ENCODE measurements at places on chromosomes 2 and 18.

DNA sequence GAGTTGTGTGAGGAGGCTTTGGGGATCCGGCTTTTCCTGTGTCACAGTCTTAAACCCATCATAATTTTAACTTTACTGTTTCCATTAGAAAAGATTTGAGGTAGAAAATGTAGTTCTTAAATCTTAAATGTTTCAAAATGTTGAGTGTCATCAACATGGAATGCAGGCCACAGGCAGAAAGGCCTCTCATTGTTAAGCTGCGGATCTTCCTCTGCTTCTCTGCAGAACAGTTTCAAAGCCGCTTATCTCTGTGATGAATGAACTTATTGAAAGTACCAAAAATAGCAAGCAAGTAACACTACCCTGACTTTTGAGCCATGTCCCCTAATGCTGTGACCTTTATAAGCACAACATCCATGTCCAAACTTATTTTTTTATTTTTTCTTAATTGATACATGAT lies 1645.8 kb downstream of the DPP10 start:
- no peak for DNase-seq

DNA sequence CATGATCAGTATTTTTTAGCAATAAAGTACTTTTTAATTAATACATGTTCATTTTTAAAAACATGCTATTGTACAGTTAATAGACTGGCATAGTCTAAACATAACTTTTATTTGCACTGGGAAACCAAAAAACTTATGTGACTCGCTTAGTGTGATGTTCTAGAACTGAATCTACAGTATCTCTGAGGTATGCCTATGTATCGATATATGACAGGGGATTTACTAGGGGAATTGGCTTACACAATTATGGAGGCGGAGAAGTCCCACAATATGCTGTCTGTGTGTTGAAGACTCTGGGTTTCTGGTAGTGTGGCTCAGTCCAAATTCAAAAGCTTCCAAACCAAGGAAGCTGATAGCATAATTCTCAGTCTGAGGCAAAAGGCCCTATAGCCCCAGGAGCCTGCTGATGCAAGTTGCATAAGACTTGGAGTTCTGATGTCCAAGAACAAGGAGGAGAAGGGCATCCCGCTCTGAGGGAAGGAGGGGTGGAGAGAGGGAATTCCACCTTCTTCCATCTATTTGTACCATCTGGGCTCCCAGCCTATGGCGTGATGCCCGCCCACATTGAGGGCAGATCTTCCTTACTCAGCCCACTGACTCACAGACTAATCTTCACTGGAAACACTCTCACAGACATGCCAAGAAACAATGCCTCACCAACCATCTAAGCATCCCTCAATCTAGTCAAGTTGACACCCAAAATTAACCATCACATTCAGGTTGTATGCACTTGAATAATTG lies 27.5 kb downstream of the ZNF638 start:
- DNase-seq: no peak

- DNase-seq: no peak
These were observed 148.4 kb upstream of the TWIST2 start for GRCh38 chr2:238699307-238700116.

DNA sequence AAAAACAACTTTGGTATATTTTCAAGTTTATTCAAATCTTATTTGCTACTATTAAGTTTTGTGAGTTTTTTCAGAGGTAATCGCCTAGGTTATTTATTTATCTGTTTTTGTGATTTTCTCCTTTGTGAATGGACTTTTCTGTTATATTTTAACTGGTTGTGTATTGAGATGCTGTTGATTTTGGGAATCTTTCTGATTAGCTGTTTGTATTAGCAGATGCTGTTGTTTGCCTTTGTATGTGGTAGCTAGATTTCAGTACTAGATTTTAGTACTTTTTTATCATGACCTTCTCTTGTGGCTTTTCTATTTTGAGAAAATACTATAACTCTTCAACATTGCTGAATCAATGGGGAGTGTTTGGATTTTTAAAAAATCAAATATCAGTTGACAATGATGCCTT lies 42.4 kb downstream of the TSHZ1 start:
- DNase-seq: no peak

DNA sequence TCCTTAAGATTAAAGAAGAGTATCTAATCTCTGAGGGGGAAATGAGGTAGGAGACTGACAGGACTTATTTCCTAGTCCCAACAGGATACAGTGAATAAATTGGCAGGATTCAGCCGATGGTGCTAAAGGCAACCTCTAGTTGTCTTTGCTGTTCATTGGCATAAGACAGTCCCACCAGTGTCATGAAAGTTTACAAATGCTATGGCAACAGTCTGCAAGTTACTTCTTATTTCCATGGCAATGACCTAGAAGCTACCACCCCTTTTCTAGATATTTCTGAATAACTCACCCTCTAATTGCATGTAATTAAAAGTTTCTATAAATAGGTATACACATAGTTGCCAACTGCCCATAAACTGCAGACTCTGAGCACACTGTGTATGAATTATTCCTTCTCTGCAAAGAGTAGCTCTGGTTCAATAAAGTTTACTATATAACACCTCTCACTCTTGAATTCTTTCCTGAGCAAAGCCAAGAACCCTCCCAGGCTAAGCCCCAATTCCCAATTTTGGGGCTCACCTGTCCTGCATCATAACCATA lies 172.7 kb upstream of the LRATD1 start:
- no peak for DNase-seq

DNA sequence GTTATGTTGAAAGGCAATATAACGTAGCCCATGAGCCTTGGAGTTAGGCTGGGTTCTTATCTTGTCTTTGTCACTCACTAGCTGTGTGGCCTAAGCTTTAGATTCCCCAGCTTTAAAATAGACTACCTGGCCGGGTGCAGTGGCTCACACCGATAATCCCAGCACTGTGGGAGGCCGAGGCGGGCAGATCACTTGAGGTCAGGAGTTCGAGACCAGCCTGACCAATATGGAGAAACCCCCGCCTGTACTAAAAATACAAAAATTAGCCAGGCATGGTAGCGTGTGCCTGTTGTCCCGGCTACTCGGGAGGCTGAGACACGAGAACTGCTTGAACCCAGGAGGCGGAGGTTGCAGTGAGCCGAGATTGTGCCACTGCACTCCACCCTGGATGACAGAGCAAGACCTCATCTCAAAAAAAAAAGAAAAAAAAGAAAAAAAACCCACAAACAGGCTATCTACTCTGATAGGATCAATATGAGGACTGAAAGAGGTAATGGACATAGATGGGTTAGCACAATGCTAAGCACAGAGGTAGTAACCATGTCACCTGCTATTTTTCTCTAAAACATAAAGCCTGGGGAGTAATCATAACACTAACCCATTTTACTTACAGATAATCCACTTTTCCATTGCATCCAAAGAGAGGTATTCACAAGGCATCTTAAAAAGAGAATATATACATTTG lies 43.9 kb downstream of the NCKAP1 start:
- no peak for DNase-seq

DNA sequence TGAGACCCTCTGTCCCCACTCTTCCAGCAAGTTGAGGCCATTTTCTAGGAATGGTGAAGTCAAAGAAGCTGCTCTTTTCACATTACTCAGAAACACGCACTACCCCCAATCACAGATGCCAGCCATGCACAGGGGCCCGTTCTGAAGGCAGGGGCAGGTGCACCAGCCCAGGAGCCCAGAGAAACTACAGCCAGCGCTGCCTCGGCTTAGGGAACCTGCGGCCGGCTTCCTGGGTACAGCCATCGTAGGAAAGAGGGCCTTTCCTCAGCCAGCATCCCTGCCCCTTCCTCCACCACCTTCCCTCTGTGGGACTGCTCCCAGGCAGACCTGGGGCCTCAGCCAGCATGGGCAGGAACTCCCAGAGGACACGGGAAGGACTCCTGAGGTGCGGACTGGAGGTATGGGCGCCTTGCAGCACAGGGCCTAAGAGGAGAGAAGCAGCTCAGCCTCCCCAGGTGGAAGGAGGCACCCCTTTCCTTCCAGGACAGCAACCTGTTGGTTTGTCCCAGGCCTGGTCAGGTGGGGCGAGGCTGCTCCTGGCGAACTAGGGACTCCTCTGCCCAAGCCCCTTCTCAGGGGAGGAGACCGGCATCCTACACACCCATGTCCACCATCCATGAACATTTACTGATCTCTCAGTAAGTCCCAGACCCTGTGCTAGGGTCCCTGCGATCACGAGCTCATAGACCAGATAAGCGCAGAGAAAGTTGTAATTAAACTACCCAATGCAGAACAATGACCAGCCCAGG lies 99.0 kb upstream of the ID2 start:
- no peak for DNase-seq

DNA sequence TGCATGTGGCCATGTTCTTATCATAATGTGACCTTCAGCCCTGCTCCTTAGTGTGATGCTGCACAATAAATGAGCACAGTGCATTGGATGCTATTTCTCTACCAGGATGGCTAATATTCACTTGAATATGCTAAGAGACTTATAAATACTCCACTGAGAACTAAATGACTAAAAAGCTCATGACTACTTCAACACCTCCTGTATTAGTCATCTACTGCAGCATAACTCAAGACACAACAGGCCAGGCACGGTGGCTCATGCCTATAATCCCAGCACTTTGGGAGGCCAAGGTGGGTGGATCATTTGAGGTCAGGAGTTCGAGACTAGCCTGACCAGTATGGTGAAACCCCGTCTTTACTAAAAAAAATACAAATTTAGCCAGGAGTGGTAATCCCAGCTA lies 213.4 kb downstream of the RND3 start:
- DNase-seq: no peak

DNA sequence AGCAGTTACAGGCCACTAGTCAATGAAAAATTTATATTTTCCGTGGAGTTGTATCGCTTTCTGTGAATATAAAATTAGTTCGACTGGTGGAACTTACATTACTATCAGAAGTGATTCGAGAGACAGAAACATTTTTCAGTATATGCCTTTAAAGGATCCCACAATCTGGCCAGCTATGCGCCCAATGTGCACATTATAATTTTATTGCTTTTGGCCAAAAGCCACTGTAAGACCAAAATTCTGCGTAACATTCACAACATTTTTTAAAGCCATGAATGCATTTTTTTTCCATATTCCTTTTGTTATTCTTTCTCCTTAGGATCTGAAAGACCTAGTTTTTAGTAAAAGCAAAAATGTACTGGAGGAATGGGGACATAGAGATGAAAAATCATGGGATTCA lies 131.0 kb upstream of the CHAC2 start:
- DNase-seq: no peak

DNA sequence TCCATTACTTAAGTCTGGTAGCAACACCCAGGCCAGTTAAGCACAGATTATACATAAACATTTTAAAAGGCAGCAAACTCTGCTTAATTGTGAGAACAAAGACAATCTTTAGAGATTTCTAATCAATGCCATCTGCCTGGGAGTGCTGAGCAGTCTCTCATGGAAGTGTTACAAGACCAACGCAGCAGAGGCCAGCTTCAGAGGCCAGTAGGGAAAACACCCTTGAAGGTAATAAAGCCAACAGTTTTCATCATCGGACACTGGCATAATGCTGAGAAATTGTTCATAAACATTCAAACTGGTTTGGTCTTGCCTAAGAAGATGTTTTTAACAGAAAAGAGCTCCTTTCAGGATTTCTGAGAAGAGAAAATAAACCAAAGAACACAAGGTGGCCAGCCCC lies 35.0 kb downstream of the EPB41L3 start:
- no peak for DNase-seq

DNA sequence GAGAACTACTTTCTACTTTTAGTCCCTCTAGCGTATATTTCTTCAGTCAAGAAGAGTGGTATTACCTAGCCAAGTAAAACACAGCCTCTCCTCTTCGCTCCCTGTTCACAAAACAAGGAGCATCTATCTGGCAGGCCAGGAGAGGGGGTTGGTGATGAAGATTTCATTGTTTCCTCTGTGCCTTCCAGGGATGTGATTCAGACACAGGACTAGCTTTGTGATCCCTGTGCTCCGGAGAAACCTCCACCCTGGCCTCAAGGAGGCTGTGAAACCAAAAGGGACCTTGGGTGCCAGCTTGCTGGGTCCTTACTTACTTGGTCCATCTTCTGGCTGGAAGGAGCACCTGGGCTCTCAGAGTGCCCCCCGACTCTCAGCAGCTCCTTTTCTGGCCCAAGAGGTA lies 5.7 kb downstream of the RHOB start:
- no peak for DNase-seq

- no peak for DNase-seq
These were observed 175.2 kb upstream of the CCDC150 start for GRCh38 chr2:196464311-196464710.

DNA sequence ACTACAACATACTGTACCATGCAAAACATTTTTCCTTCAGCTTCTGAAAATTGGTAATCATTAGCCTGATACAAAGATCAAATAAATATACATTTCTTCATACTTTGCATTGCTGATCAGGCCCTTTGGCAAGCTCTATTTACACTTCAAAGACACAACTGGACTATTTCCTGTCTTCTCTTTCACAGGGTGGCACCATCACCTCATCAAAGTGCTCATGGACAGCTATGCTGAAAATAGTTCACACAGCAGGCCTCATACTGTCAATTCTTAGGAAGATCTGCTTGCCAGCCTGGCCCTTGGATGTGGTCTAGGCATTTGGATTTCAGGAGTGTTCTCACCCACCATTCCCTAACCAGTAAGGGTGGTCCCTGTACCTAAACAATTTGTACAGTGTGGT lies 33.9 kb downstream of the FBXO15 start:
- DNase-seq: no peak

DNA sequence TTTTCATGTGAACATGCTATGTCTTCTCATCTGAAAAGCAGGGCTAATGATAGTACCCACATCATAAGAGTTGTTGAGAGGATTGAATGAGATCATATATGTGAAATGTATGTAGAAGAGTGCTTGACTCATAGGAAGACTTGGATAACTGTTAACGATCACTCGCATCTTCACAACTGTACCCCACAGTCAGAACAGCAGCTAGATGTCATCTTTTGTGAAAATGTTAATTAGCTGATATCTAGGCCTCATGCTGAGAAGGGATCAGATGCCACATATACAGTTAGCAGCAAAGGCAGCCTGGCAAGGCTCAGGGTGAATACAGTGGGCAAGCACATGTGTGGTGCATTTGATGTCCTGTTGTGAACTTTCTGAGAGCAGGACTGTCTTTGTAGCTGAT lies 24.2 kb downstream of the MAP3K20 start:
- DNase-seq: no peak

GRCh38 chr18:13382366-13382953 lies 163.9 kb downstream of the LDLRAD4 start:
- peak; percentile 62 for DNase-seq

DNA sequence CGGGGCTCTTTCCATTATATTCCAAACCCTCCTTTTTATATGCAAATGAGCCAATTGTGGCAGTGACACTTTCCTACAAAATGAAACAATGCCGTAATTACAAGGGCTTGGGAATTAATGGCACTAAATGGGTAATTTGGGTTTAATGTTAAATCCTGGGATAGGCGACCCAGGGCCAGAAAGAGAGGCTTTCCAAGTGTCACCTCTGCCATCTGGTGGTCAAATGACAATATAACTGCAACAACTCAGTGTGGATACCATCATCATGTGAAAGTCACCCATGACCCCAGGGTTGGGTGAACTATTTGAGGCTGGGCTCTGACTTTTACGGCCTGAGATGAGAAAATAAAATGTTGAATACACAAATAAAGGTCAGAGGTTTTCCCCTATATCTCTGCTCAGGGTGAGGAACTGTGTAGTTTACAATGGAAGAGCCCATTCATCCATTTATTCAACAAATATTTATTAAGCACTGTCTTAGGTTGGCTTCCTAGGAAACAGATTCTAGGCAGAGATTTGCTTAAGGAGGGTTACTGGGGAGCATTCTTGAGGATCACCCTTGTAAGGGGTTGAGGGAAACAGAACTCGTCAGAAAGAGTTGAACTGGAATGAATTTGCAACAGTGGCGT lies 13.6 kb upstream of the THADA start:
- DNase-seq: no peak
